ENCODE measurements at places on chromosomes 1 and 21.
A peak's percentile ranks its signal among the peaks of the same experiment; 100 is the strongest.

GRCh38 chr21:17461582-17461981 is 51.3 kb upstream of the CXADR start:
- DNase-seq, result no peak

GRCh38 chr1:61472876-61473275 is 252.1 kb downstream of the TM2D1 start:
- no peak for DNase-seq

GRCh38 chr1:45272913-45273371 is 53.8 kb upstream of the HPDL start:
- peak; percentile 7 for DNase-seq

- DNase-seq, result no peak
Observed at GRCh38 chr1:58764294-58764978, 19.4 kb downstream of the JUN start.
